Stimulated activated CD8-positive, alpha-beta memory T cell treated with anti-CD3 and anti-CD28 coated beads, Interleukin-12 subunit alpha, Interleukin-12 subunit beta, amount 100 ng/mL, for 1 hour (primary cell): ENCODE measurements at places on chromosomes 4 and X.

- DNase-seq: no peak
These were observed 140.7 kb downstream of the TMEM164 start for GRCh38 chrX:110143454-110144210.

DNA sequence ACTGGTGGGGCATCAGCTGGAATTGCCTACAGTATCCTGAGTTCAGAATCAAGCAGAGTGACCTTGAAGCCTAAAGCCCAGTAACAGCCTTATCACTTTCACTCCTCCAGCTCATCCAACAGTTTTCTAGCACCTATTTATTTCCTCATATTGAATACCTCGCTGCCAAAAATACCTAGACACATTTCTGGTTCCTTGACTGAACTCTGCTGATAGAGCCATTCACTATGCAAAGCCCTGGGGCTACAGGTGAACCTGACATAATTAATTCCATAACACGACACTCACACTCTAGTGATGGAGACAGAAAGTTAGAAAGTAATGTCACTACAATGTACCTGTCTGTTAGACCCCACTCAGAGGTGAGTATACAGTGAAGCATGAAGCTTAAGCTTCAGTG lies 149.0 kb upstream of the STX18 start:
- no peak for DNase-seq

DNA sequence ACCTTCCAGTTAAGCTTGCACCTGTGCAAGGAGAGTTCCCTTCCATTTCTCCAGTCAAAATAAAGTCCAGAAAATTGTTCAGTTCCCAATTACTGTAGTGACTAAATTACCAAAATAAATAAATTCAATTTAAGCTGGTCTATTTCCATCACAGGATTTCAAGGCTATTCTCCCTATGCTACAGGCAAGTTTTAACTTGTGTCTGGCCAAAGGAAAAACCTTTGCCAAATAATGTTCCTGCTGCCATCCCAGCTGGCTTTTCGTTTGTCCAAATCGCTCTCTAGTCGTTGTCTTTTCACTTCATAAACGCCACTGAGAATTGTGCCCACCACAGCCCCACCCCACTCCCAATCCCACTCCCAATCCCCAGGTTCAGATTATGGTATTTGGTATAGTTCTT lies 2.4 kb downstream of the KCTD8 start:
- no peak for DNase-seq

DNA sequence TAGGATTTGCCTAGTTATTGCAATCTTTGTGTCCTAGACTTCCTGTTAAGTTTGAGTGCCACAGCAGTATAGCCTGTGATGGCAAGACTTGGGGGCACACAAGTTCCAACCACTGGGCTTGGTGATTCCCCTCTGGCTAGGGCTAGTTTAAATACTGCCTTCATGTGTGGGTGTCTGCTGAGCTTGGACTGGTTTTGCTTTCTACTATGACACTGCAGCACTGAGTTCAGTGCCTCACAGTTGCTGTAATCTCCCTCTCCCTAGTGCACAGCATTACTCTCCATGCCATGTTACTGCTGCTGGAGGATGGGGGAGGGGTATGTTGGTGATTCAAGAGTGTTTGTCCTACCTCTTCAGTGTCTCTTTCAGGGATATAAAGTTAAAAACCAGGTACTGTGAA lies 379.6 kb downstream of the IL15 start:
- no peak for DNase-seq

DNA sequence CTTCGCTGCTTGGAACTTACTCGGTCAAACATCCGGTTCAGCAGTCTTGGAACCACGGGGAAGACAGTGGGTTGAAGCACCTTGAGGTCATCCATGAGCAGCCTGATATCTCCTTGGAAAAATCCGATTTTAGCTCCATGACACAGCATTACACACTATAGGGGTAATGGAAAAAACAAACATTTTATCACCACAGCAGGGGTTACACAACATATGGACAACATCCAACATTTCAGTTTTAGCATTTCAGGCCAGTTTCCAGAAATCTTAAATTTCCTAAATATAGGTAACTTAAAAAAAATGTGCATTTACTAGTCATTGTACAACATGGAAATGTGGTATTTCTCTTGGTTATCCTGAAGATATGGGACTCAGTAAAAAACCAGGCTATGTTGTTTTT lies 34.4 kb upstream of the CENPU start:
- DNase-seq: no peak

GRCh38 chrX:37331546-37331945 lies 17.6 kb upstream of the PRRG1 start:
- DNase-seq: no peak

- no peak for DNase-seq
These were observed 7.8 kb downstream of the C4orf54 start for GRCh38 chr4:99649778-99650177.

GRCh38 chr4:9996319-9997110 lies 24.8 kb downstream of the SLC2A9 start:
- DNase-seq: no peak

DNA sequence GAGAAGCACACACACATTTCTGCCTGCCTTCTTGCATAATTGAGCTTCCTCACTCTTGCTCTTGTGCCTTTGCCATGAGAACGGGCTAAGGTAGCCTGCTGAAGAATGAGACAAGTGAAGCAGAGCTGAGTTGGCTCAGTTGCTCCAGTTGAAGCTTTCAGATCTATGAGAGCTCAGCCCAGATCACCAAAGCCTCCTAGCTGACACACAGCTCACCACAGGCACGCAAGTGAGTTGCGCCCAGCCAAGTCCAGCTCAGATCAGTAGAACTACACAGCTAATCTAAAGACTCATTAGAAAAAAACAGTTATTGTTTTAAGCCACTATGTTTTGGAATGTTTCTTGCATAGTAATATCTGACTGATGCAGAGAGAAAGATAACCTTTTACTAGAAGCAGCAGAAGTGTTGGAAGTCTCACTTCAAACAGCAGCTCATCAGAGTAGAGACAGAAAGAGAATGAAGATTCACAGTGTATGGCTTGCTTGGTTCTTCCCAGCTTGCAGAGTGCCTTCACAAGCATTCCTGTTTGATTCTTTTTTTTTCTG lies 362.4 kb downstream of the MID1IP1 start:
- DNase-seq: no peak

DNA sequence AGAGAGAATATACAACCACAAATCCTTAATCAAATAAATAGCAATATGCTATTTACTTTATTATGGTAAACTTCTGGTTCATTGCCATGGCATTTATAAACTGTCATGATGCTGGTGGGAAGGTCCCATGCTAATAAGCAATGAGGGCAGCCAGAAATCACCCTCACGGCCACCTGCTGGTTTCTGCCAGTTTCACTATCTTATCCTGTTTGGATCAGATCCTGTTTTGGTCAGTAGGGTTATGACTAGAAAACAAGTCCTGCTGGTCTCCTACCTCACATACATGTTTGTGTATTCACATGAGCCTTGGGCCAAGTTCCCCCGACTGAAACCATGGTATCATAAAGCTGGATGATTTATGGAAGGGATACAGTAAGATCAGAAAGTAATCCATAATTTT lies 28.1 kb downstream of the XAGE5 start:
- DNase-seq: no peak

DNA sequence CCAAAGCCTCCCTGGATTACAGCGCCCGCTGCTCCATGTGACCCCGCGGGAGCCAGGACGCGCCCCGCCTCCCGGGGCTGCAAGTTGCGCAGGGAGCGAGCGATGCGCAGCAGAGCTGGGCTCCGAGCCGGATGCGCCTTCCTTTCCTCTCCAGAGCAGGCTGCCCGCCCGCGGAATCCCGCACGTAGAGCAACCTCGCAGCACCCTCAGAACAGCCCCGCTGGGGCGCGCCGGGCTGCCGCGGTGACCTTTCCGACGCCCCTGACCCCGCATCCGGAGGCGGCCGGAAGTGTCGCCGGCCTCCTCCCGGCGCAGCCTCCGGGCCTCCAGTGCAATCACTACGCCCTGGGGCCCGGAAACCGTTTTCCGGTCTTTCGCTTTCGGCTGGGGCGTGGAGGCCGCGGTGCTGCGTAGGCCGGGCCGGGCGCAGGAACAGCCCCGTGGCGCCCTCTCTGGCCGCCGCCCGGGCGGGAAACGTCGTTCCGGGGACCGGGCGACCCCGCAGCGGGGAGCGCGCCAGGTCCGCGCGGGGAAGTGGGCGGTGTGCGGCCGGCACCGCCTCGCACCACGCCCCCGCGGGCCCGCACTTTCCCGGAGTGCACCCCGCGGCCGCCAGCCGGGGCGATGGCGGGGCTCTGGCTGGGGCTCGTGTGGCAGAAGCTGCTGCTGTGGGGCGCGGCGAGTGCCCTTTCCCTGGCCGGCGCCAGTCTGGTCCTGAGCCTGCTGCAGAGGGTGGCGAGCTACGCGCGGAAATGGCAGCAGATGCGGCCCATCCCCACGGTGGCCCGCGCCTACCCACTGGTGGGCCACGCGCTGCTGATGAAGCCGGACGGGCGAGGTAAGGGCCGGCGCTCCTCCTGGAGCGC lies at the start of gene CYP4V2:
Gene CYP4V2, plus strand, starts transcription at position 368 of the 866 bp plus-strand sequence. Its CDS starts 257 bp downstream, at position 625.
- peak; percentile 72 for DNase-seq
